Ascending aorta (tissue), 2 donors: ENCODE measurements at places on chromosomes 1 and 21. TPM values are rescaled to one million over a fixed set of nuclear protein-coding genes. Genes with fewer than 3 reads are reported as not detected.

The FAM20B gene
- 17.3 TPM for total RNA-seq

DNA sequence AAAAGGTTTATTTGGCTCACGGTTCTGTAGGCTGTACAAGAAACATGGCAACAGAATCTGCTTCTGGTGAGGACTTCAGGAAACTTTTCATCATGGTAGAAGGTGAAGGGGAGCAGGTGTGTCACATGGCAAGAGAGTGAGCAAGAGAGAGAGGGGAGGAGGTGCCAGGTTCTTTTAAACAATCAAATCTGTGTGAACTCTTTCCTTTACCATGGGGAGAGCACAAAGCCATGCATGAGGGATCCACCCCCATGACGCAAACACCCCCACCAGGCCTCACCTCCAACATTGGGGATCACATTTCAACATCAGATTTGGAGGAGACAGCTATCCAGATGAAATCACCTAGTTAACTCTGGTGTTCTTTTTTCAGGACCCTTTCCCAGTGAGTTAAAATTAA lies 103.6 kb downstream of the GALNT2 start:
- no peak for DNase-seq

- no peak for DNase-seq
Observed at GRCh38 chr1:146013559-146013922, 8.0 kb downstream of the HJV start.

The PPIH gene
- 2.2 TPM for total RNA-seq

- DNase-seq: no peak
Observed at GRCh38 chr1:188660572-188660971, 1817.1 kb downstream of the BRINP3 start.

The DEGS1 gene
- total RNA-seq: 68.1 TPM

GRCh38 chr1:5707566-5708345 lies 284.5 kb downstream of the NPHP4 start:
- DNase-seq: no peak

The GJA4 gene
- total RNA-seq: 190 TPM

The RCSD1 gene
- total RNA-seq: 36.8 TPM

DNA sequence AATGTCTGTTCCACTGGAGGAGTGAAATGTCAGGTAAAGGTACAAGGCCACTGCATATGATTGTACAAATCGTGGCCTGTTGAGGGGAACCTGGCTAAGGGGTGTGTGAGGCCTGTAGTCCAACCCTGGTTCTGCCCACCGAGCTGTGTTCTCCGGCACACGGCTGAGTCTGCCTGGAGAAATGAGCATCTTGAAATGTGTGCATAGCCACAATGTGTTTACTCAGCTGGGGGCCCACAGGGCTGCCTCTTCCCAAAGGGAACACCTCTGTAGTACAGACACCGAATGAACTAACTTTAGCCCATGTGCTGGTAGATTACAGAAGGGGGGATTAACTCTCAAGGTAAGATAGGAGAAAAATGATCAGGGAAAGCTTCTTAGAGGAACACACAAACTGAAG lies 30.2 kb downstream of the AK4 start:
- DNase-seq: no peak
